ENCODE measurements at places on chromosomes 6 and 20.

DNA sequence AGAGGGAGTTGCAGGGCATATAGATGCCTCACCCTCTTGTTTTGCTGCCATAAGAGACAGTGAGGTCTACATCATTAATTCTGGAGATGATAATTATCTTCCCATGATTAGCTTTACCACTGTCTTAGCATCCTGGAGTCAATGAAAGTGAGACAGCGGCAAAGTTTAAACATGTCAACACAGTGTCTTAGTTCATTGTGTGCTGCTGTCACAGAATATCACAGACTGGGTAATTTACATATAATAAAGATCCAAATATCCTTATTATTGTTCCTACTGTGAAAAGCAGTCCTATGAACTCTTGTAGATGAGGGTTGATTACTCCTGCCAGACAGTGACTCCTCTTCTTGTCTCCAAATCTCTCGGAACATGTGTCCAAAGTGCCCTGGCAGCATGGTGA is 658.6 kb upstream of the ADGRB3 start:
- no peak for DNase-seq

DNA sequence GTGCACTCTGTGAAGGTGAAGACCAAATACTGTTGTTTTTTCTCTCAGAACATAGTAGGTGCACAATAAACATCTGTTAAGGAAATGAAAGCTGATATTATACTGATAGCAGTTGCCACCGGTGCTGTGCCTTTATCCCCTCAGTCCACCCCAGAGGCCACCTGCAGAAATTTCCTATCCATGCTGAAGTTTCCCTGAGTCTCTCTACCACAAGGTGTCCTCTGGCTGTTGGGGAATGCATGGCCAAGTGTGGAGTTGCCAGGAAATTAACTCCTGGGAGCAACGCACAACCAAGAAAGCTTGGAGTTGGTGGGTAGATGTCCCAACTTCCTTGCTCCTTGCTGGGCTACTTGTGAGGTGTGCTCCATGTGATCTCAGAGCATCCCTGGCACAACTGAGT is 114.2 kb downstream of the LAMP5 start:
- DNase-seq: no peak

DNA sequence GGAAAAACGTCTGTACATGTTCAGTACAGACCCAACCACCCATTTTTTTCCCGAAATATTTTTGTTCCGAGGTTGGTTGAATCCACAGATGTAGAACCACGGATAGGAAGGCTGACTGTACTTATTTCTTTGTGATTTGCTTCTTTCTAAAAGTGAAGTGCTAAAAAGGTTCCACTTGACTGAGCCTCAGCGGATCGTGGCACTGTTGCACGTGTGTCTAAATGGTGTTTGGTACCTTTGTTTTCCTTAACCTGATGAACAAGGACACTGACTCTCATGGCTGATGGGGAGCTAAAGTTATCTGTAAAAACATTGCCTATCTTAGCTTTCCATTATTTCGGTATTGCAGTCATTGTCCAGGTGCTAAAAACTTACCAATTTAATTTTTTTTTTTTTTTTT is 6.2 kb downstream of the BPHL start:
- DNase-seq: no peak

DNA sequence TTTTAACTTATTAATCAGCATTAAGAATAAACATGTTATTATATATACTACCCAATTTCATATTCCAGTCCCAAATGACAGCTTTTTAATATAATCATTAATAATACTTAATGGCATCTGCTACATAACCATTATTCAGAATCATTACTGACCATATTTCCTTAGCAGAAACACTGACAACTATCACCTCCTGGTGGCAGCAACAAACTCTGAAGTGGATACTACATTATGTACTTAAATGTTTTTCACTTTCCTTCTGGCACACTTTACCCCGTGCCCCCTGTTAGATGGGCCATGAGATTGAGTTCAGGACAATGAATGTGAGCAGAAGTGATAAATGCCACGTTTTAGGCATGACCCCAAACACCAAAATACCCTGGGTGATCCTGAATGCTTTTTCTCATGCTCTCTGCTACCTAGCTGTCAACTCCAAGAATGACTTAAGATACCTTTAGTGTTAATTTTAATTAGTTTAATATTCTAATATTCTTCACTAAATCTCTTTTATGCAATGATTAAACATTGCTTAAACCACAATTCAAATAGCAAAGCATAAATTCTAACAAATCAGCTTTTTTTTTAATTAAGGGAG is 77.1 kb downstream of the LMBRD1 start:
- no peak for DNase-seq

DNA sequence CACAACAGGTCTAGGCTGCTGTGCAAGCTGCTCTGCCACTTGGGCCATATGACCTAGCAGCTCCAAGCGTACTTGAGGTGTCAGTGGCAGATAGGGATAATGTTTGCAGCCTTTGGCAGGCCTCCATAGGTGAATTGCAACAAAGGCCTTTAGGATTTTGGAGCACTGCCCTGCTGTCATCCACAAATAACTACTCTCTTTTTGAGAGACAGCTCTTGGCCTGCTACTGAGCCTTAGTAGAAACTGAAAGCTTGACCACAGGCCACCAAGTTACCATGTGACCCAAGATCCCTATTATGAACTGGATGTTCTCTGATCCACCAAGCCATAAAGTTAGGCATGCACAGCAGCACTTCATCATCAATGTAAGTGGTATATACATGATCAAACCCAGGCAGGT is 29.9 kb downstream of the FBXO30 start:
- no peak for DNase-seq

GRCh38 chr6:132764370-132764769 is 6.7 kb upstream of the VNN2 start:
- DNase-seq: no peak

DNA sequence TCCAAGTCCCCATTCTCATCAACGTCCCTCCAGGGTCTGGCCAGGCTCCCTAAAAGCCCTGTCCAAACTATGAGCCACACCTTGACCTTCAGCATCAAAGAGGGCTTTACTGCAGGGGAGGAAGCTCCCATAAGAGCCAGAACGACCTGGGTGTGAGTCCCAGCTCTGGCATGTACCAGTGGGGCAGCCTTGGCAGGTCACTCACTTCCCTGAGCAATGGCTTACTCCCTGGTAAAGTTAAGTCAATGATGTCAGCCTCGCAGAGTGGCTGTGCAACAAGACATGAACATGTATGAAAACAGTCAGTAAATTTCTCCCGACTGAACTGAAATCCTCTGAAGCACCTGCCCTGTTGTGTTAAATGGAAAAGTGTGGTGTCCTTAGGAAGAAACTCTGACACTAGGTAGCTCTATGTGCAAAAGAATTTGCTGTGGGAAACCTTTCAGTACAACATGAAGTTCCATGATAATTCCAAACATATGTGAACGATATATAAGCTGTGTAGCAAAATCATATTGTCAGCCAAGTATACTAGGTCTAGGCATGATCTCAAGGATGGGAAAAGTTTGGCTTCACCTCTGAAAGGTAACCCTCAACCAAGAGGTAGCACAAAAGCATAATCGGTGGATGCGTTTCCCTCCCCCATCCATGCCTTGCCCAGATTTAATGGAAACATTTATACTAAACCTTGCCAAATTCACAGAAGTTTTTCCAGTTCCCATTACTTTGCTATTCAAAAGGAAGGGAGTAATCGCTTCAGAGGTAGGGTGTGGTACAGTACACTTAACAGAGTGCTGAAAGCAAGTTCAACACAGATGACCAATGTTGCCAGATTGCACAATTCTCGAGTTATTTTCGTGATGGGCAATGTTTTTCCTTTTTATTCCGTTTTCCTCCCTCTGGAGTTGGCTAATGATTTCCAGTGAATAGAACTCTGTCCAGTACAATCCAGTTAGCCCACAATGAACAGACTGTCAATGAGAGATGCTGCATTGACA is 49.0 kb upstream of the RANBP9 start:
- DNase-seq: no peak

GRCh38 chr6:149052350-149053106 is 265.0 kb upstream of the TAB2 start:
- no peak for DNase-seq

DNA sequence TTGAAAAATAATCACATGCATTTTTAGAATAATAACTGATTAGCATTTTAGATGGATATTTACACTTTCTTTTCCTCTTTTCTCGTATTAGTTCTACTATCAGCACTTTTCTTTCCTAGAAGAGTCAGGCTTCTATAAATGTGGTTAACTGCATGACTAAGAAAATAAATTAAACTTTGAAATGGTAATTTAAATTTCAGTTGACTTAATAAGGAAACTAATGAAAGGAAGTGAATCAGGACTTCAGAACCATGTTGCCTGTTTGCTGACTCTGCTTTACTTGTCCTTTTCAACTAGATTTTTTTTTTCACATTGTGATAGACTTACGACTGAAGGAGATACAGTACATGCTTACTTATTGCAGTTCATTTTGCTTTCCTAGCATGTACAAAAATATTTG is 1258.2 kb upstream of the EYS start:
- no peak for DNase-seq

DNA sequence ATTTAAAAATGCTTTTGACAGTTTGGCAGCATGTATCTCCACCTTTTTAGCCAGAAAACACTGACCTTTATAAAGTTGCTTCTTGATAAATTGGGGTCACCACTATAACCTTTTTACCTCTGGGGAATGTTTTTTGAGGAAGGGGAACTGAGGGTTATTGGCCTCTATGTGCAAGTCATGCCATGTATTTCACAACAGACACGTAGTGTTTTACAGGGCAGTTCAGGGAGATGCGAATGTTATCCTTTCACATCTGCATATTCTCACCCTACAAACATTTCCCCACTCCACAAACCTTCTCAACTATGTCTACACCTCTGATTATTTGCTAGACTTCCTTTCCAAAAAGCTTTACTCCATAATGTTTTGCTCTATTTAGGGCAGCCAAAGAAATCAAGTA is 17.0 kb upstream of the SLA2 start:
- DNase-seq: no peak

GRCh38 chr20:21656308-21657067 is 49.0 kb upstream of the PAX1 start:
- DNase-seq: no peak

DNA sequence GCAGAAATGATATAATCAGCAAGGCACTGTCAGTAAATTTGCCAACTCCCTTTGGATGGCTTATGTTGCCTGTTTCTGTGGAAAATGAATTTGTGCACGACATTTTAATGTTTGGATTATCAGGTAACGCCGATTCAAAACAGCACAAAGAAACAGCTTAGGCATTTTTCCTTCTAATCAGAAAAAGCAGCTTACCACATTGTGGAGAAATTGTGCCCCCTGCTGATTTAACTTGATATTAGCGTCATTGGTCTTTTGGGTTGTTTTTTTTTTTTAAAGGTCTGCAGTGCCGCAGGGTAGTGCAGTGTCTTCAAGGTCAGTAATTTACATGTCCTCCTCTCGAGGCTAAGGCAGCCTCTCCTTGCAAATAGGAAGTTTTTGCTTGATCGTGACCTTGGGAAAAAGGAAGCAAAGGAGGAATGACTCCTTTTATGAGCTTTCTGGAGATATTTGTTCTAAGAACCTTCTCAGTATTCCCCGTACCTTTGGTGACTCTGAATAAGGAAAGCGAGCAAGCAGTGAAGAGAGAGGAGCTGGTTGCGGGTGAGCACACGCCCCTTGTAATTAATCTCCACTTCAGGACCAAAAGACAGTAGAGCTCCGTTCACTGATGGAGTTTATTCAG is 79.1 kb downstream of the ELOVL4 start:
- DNase-seq: no peak

DNA sequence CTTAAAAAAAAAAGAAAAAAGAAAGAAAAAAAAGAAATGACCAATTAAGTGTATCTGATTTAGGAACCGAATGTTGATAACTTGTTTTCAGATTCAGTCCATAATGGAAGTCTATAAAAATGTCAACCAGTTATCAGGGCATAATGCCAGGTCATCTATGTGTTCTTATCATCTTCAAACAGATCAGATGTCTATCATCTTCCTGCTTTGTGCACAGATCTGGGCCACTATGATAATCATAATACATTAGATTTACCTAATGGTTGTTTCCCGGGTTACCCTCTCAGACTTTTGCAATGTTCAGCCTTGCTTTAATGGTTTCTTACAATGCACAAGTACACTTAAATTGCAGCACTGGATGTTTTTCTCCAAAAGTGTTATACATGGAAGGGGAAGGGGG is 100.6 kb downstream of the NKAIN2 start:
- no peak for DNase-seq

GRCh38 chr6:148968771-148969602 is 222.2 kb downstream of the UST start:
- no peak for DNase-seq

- DNase-seq: no peak
Observed at GRCh38 chr6:139443231-139444112, 69.0 kb upstream of the CITED2 start.

DNA sequence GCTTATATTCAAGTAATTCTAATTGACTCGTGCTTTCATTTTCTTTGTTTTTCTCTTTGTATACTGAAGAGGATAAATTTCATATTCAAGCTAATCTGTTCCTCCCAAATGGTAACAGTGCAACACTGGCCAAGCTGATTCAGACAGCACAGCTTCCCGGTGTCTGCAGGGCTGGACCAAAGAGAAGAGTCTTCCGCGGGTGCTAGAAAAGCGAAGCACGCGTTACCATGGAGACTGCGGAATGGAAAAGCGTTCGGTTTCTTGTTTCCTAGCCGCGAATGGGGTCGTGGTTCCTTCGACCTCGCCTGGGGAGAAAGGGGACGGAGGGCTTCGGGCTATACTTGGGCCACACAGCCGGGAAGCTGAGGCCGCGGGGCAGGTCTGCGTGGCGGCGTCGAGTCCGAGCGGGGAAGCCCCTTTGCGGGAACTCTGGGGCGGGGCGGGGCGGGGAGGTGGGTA is 6.2 kb upstream of the ZNF311 start:
- no peak for DNase-seq

GRCh38 chr6:169577974-169578373 is 123.9 kb downstream of the WDR27 start:
- no peak for DNase-seq

- no peak for DNase-seq
Observed at GRCh38 chr20:33291830-33292355, 8.9 kb downstream of the BPIFB1 start.

GRCh38 chr6:13445744-13446115 is 41.7 kb downstream of the GFOD1 start:
- DNase-seq: no peak

DNA sequence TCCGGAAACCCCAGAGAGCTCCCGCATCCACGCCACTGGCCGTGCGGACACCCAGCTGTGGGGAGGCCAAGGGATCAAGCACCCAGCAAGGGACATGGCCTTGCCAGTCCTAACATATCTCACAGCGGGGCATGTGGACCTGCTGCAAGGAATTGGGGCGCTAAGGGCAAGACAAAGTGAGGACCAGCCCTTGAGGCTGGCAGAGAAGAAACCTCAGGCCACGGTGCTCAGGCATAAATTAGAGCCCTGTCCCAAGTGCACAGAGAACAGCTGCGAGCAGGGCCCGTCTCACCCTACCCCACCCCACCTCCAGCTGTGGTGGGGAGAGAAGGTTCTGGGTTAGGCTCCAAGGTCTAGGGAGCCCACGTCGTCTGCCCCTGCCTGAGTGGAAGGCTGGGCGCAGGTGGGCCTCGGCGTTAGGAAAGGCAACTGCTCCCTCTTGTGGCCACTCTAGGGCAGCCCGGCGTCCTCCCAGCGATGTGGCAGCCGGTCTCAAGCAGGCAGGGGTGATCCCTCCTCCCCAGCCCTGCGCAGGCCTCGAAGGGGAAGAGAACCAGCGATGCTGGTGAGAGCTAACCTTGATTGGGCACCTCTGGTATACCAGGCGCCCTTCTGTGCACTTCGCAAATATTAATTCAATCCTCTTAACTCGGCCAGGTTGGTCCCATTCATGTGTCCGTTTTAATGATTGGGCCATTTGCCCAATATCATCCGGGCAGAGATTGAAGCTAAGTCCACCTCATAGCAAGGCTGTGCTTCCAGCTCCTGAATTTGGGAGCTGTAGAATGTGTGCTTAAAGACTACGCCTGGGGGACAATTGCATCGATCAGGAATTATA is 235.8 kb downstream of the NFATC2 start:
- DNase-seq: no peak
